ENCODE measurements at places on chromosomes 3 and 15.

DNA sequence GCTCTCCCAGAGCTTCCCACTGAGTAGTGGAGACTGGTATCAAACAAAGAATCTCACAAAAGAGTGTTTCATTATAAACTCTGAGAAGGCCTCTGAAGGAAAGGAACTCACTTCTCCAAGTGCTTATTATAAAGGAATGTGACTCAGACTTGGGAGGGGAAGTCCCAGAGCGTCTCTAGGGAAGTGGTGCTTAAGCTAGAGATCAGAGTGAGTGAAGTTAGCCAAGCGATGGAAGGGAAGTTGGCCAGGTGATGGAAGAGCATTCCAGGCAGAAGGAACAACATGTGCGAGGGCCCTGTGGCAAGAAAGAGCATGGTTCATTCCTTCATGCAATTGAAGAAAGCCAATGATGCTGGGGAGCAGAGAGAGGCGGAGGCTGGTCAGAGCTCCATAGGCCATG lies 2.3 kb downstream of the XYLB start:
- no peak for DNase-seq

GRCh38 chr15:94119298-94119811 lies 112.0 kb upstream of the MCTP2 start:
- no peak for DNase-seq

GRCh38 chr3:52372822-52373504 lies 56.8 kb downstream of the DNAH1 start:
- no peak for DNase-seq

- DNase-seq: no peak
Measured at GRCh38 chr3:66312039-66312438, 91.2 kb downstream of the SLC25A26 start.

Data from NCI-H2029 (cell line).